ENCODE measurements at places on chromosomes 3 and 15. TPM values are rescaled to one million over a fixed set of nuclear protein-coding genes. Genes with fewer than 3 reads are reported as not detected.

The NEK10 gene
- total RNA-seq: 3.3 TPM

The CPA3 gene
- not detected for total RNA-seq

The CRABP1 gene
- total RNA-seq: 2.8 TPM

The OR4M2 gene
- not detected for total RNA-seq

The C3orf49 gene
- not detected for total RNA-seq

DNA sequence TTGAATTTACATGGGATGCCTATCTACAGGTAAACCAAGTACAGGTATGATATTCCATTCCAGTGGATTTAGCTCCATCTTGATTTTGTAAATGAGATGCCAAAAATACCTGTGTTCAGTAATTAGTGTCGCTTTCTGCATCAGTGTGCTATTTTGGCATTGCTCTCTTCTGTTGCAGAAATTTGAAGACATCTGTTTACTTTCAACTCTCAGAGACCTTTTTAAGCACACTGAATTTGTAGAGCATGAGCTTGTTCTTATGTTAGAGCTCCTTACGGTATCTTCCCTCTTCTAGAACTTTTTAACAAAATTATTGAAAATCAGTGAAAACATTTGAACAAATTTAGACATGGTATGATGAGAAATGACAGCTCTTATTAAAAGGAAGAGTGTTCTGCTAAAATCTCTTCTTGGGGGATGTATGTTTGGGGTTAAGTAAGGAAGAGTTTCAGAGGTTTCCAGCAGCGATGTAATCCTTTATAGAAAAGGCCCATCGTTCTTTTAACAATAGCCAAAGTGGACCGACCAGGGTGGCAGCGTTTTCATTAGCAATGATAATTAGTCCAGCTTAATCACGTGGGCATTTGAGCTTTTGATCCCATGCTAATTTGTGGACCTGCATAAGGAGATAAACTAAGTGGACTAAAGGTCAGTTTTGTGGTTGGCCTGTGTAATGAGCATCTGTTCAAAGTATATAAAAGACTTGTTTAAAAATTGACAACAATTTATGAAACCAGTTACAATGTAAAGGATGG is 385.4 kb downstream of the PTPRG start:
- no peak overlapping the region for H3K4me3 ChIP-seq
- H3K27me3 ChIP-seq: no peaks in the 10 kb centered on the region
- no peak for DNase-seq
- no peak overlapping the region for H3K27ac ChIP-seq
- no peaks in the 10 kb centered on the region for H3K4me1 ChIP-seq

DNA sequence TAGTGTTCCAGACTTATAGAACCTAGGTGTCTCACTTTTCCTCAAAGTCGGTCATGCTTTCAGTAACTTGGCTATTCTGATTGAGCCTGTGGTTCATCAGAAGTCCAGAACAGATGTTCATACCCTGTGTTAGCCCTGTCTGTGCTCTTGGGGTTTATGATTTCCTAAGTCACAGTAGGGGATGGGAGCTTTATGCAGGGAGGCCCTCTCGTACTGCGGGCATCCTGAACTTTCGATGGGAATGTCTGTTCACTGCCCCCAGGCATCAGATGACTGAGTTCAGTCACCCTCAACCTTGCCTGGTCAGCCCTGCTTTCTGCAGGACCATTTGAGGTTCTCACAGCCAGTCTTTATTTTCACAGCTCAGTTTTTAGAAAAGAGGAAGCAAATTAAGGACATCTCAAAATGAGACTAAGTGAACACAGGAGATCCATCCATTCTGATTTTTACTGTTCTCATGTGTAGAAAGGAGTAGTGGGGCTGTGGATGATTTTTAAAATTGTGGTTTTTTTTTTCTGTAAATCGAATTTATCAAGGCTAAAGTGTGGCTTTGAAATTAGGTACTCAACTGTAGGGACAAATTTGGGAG is 71.3 kb downstream of the CMTM8 start:
- H3K27me3 ChIP-seq: no peaks in the 10 kb centered on the region
- peaks cover 44% of the 10 kb centered on the region for H3K4me1 ChIP-seq
- DNase-seq: no peak
- no peak overlapping the region for H3K4me3 ChIP-seq
- no peak overlapping the region for H3K27ac ChIP-seq

DNA sequence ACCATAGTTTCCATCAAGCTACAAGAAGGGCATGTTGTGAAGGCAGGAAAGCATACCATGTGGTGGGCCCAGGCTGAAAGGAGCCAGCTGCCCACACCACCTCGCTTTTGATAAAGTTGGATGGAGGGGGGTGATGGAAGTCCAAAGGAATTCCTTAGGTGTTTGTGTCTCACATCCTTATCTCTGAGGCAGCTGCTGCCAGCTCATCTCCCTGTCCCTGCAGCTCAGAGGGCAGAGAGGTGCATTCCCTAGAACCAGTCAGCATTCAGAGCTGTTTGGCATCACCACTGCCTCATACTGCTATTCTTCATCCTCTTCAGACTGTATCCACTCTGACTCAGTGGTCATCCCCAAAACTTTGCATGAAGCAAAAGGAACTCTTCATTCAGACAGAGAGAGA is 141.5 kb upstream of the BFSP2 start:
- DNase-seq: no peak
- H3K4me1 ChIP-seq: no peaks in the 10 kb centered on the region
- no peak overlapping the region for H3K27ac ChIP-seq
- H3K27me3 ChIP-seq: no peaks in the 10 kb centered on the region
- H3K4me3 ChIP-seq: no peak overlapping the region

GRCh38 chr15:95912728-95913127 is 417.8 kb upstream of the NR2F2 start:
- H3K27ac ChIP-seq: no peak overlapping the region
- no peak overlapping the region for H3K4me3 ChIP-seq
- peaks cover 4% of the 10 kb centered on the region for H3K27me3 ChIP-seq
- no peak for DNase-seq
- H3K4me1 ChIP-seq: peaks cover 35% of the 10 kb centered on the region
